ENCODE measurements at places on chromosomes 6 and 20.
A peak's percentile ranks its signal among the peaks of the same experiment; 100 is the strongest.

- ATAC-seq = no peak
Measured at GRCh38 chr6:9523462-9523861, 891.4 kb downstream of the TFAP2A start.

DNA sequence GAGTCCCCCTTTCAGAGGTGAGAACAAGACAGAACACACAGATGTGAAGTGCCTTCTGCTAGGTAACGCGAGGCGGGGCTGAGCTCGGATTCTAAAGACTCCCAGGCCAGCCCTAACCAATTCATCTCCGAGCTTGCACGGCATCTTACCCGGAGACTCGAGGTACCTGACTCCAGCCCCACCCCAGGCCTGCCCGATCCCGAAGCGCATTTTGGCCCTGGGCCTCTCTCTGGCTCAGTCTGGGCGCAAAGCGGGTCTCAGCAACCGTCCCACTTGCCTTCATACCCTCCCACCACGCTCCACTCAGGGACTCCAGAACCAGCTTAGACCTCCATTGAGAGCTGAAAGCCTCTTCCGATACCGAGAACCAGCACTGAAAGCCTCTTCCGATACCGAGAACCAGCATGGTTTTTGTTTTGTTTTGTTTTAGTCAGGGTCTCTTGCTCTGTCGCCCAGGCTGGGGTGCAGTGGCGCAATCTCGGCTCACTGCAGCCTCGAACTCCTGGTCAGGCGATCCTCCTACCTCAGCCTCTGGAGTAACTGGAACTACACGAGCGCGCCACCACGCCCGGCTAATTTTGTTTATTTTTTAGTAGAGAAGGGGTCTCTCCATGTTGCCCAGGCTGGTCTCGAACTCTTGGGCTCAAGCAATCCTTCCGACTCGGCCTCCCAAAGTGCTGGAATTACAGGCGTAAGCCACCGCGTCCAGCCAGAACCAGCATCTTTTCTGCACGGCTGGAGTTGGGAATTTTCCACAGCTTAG, 557 bp upstream of the DYNLRB1 start:
- peak; percentile 13 for ATAC-seq

DNA sequence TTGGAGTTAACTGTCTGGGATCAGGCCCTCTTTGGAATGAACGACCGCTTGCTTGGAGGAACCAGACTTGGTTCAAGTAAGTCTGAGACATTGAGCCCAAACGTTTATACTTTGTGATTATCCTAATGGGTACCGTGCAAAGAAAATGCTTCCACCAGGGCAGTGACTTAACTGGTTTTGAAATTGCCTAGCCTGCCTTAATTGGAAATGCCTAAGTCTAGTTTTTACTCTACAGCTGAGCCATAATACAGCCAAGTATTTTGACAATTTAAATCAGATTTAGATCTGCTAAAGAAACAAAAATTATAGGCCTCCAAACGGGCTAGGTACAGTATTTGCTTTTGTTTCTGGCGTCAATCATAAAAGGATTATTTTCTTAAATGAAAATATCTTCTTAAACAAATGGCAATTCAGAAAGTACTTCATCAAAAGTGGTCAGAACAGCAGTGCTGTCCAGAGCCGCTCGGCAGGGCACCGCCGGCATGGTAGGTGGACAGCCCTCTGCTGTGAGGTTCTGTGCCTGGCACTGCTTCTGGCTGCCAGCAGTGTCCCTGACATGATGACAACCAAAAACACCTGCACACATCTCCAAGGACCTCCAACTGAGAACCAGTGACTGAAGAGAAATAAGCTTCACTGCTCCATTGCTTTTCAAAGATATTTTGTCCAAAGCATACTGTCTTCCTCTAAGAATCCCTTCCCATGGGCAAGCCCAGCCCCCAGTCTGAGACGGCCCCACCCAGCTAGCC, 55.6 kb downstream of the EZR start:
- ATAC-seq = no peak

DNA sequence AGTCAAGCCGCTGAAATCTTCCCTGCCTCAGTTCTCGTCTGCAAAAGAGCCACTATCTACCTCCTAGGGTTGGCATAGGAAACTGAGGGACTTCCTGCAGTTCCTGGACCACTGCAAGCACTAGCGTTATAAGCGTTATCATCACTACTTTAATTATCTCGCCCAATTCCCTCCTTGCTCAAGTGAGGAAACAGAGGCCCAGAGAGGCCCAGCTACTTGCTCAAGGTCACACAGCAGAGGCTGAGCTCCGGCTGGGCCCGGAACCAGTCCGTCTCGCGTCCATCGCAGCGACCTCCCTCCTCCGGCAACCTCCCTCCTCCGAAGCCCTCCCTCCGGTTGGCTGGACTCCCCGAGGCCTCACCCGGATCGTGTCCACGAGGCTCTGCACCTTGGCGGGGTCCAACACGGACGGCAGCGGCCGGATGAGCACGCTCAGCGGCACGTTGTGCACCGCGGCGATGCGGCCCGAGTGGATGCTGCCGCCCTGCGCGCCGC, 338 bp downstream of the SRXN1 start:
- peak; percentile 23 for ATAC-seq

DNA sequence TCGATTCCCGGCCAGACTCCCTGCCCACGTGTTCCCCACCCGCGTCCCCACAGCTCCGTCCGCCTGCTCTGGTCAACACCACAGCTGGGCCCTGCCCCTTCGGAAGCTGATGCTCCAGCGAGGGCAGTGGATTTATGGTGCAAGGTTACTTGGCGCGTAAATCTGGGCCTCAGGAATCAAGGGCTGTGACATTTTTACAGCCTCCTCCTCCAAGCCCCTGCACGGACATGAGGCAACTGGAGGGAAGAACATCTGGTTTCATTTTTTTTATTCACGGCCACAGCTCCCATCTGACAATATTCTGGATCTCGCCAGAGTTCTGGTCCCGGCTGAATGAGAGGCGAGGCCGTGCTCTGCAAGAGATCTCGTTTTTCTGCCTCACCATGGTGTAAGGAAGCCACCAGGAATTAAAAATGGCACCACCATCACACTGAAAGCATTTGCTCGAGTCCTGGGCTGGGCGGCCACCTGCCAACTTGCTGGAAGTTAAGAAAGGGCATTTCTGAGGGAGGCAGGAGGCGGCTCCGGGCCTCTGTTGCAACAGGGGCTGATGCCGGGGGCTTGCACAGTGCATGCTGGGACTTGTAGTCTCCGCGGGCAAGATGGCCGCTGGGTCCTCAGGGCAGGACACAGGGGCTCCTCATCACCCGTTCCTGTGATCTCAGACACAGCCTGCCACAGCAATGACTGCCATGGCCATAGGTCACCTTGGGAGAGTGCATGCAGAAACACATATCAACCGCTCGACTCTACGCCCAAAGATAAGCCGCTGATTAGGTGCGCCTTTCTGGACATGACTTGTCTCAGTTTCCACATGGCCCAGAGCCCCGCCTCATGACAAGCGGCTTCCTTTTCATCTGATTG, 148.5 kb downstream of the LY86 start:
- peak; percentile 71 for ATAC-seq

DNA sequence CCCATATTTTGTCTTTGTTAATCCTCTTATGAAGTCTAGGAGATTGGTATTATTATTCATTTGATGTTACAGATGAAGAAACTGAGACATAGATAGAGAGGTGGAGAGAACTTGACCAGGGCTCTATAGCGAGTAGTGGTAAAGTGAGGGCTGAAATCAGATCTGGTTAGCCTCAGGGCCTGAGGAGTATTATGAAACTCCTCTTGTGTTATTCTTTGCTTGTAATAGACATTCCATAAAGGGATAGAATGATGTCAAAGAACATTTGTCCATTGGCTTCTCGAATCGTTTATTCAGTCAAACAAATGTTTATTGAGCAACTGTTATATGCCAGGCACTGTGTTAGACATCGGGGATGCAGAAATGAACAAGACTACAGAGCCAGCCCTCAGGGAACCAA, at the start of gene IL22RA2:
Gene IL22RA2 (minus strand): TSS at position 144 of the 400 bp plus-strand sequence. CDS start 11,895 bp downstream, outside the sequence.
- no peak for ATAC-seq

DNA sequence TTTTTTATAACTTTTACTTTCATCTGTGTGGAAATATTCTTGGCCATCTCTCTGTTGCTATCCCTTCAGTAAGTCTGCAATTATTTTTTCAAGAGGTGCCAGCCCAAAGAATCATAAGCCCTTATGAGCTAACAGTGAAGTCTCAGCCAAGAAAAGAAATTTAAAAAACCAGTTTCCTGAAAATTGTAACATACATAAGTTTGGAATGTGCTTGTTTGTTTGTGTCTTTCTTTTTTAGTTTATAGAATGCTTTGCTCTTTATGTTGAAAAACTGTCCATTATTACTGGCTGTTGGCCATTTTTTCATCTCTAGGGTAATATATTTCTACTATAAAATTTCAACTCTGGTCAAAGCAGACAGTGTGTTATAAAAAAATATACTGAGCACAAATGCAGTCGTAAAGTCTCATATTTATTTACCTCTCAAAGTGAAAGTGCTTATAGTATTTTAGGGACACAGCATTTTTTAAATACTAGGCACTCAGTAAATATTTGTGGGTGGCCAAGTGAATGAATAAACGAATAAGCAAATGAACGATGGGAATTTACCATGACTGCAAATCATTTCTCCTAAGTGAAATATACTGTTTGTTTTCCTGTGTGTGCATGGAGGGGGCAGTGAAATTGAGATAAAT, 659.7 kb downstream of the KIF16B start:
- ATAC-seq = no peak

DNA sequence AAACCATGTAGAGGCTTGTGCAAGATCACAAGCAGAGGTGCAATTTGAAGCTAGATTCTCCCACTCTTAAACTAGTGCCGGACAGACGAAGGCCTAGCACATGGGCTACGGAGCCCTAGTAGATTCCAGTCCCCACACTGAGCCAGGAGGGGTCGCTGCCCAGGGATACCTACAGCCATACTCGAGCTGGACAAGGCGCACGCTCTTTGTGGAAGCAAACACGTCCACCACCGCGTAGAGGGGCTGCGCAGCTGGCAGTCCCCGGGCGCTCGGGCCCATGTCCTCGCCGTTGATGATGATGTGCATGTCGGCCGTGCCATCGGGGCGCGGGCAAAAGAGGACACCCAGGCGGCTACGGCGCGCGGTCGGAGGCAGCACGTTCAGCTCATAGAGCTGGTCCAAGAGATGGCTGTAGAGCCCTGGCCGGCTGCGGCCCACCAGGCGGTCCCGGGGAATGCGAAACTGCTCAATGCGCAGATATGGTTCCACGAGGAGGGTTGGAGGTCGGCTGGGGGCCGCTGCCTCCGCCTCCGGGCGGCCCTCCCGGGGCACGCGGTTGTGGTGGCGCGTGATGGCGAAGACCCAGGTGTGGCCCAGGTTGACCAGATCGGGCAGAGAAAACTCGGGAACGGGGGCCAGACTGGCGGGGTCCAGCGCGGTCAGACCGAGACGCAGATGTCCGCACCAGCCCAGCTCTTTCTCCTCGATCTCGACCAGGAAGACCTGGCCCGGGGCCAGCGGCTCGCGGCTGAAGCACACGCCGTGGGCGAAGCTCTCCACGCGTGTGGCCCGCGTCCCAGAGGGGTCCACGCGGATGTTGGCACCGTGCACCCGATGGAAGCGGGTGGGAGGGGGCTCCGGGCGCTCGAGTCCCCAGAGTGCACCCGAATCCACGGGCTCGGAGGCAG, 677 bp downstream of the NEURL2 start:
- peak; percentile 66 for ATAC-seq

GRCh38 chr20:17747431-17747846, 47.7 kb downstream of the BANF2 start:
- peak; percentile 74 for ATAC-seq

DNA sequence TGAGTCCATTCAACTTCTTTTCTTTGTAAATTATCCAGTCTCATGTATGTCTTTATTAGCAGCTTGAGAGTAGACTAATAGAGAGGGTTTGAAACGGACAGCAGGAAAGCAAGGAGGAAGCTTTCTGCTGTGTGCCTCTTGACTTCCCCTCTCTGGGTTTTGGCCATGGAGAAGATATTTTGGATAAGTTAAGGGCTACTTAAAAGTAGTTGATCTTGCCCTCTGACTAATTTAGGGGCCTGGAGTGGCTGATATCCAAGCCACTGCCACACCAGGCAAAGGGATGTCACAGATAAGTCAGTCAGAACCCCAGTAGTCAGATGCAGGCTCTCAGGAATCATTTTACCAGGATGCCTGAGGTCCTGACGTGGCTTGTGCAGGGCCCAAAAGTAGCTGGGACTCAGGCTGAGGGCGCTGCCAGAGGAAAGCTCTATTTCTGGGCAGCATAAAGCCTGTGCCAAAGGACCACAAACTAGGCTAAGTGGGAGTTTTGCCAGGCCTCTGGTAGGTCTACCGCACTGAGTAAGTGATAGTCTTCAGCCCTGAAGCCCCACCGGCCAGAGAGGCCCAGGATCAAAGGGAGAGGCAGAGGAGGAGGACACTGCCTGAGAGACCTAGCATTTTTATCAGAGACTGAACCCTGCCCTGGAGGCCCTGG, 41.6 kb upstream of the IYD start:
- ATAC-seq = no peak

DNA sequence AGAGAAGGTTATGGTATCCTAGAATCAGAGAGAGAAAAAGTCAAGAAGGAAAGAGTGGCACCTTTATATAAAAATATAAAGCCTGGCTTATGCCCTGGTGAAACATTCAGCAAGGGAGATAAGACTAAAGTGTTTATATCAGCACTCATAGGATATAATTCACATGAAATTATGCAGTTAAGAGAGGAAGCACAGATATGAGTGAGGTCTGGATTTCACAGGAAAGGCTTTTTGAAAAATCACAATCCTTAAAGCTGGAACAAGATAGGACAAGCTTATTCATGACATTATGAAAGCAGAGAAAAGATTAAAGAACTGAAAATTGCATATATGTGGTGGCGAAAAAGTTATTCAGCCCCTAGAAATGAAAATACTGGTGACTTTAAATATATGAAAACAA, 181.2 kb upstream of the FLRT3 start:
- no peak for ATAC-seq

- peak; percentile 45 for ATAC-seq
Measured at GRCh38 chr6:18386298-18386976, 713 bp upstream of the RNF144B start.

DNA sequence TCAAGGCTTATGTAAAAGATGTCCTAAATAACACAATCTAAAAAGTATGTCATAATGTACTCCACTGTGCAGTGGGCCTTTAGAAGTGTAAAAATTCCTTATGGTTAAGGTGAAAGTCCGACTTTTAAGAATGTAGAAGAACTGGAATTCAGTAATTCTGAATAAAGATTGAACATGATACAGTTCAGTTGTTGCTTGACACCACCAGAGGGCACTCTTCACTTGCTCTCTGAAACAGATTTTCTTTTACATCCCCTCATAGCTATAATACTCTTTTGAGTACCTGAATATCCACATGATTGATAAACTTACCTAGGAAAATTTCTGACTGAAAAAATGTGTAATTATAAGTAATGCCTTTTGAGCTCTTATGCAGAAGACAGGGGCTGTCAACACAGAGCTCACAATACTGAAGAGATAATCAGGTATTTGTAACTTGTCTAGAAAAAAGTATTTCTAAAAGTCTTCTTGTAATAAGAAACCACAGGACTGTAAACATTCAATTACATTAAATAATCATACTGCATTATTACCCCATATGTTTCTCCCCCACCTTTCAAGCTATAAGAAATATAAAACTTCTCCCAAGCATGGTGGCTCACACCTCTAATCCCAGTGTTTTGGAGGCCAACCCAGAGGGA, 92.1 kb downstream of the POPDC3 start:
- ATAC-seq = peak; percentile 53

GRCh38 chr20:10673176-10673841, 490 bp downstream of the JAG1 start:
- no peak for ATAC-seq

Data from gastroesophageal sphincter (tissue), 4 donors.